Stimulated activated naive CD8-positive, alpha-beta T cell treated with anti-CD3 and anti-CD28 coated beads, Interleukin-15, amount 100 ng/mL, for 72 hours (primary cell): ENCODE measurements at places on chromosomes 16 and 17.

DNA sequence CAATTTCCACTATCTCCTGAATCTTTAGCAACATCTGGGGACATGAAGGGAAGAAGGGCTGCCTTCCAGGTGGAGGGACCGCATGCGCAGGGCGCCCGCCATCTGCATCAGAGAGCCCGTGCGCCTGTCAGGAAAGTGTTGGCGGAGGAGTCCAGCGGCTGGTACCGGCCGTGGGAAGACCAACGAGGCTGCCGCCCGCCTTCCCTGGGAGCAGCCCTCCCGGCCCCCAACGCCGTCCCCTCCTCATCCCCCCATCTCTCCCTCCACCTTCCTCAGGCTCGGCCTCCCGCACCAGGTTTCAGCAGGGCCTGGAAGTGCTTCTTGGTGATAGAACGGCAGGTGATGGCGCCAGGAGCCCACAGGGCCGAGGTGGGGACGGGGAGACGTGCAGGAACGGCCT is 8.8 kb downstream of the CLCN7 start:
- no peak for DNase-seq

DNA sequence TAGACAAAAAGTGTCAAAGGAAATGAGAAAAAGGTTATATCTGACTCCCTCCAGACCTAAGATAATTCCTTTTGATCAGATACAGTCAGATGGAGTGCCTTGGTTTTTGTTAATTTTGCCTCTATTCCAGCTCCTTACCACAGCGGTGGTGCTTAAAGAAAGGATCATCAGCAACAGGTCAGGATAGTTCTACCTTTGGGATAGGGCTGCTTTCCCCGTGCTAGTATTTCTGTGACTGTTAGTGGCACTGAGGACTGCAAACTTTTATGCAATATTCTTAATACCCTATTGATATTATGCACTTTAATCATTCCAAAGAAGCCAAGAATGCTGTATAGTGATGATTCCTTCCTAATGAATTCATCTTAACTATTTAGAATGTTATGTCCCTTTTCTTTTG is 24.5 kb downstream of the NQO1 start:
- no peak for DNase-seq

DNA sequence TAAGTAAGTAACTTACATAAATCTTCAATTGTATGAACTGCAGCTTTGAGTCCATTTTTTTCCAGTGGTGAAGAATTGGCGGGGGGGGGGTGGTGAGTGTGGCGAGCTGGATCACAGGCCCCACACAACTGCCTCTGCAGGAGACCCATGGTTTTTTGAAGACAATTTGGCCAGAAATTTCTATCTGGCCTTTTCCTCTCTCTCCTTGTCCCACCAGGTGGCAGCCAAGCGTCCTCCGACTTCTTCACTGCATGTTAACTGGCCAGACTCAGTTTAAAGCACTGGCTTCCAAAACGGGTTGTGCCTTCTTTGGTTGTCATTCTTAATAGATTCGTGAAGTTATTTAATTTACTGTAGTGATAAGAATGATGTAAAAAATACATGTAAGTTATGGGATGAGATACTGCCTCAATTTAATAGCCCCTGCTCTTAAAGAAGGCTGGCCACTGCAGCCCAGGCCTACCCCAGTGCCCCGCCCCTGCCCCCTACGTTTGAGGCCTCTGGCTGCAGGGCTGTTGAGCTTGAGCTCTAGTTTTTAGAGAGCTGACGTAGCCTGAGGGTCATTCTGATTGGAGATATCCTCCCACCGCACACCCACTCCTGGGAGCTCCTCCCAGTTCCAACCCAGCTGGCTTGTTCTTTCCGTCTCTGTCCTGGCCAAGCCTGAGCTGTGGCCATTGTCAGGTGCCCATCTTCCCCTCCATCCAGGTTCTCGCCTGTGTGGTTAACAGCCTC is 36.4 kb downstream of the AKAP1 start:
- DNase-seq, result no peak

- DNase-seq, result no peak
Measured at GRCh38 chr17:2860883-2861282, 64.6 kb downstream of the RAP1GAP2 start.

DNA sequence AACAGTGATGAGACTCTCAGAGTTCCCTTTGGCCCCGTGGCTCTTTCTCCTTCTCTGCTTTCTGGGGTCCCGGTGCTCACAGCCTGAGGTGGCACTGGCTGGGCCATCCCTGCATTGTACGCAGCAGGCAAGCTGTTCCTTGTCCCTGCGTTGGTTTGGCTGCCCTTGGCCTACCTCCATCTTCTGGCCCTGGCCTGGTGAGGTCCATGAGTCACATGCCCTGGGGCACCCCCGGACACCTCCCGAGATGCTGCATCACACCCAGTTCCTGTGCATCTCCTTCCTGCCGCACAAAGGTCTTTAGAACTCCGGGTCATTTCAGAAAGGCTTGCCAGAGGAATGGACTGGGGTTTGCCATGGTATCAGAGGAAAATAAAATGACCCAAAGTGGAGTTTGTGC is 9.5 kb downstream of the SULT1A2 start:
- no peak for DNase-seq

- DNase-seq, result no peak
Measured at GRCh38 chr17:43628089-43628650, 33.6 kb downstream of the MEOX1 start.

DNA sequence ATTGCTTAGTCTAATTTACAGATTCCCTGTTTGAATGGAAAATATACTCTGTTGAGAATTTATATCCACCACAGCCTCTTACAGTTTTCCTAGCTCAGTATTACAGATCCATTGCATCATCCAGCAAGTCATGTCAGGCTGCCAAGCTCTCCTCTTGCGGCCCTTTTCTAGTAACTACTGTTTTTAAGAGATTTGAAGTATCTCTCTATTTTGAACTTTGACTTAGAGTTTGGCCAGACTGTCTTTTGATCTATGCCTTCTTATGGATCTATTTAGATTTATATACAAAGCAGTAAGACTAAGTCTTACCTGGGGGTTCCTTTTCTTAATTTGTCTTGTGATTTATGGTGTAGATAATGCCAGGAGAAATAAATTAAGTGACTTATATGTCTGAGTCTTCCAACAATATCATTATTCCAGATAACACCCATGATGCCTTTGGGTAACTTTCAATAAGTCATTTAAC is 53.1 kb upstream of the ABCC11 start:
- no peak for DNase-seq

- DNase-seq, result peak; percentile 73
Measured at GRCh38 chr17:75270966-75271232, at the start of gene MIF4GD. MIF4GD (minus strand) TSS chr17:75271231; CDS start chr17:75270195, 1,036 bp downstream.

DNA sequence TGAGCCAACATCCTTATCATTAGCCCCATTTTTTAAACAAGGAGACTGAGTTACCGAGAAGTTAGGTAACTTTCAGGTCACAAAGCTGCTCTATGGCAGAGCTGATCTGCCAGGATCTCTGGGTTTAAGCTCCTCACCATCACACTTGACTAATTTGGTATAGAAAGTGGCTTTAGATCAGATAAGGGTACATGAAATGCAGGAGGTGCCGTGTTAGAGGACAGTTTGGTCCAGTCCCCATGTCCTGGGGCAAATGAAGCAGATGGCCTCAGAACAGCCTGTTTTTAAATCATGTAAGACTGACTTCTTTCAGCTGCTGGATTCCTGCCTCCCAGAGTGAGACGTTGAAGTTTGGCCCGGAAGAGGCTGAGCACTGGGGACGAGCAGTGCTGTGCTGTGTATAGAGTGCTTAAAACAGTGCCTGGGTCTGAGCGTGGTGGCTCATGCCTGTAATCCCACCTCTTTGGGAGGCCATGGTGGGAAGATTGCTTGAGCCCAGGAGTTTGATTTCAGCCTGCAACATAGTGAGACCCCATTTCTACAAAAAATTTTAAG is 187.0 kb upstream of the CACNG3 start:
- DNase-seq, result no peak

- DNase-seq, result no peak
Measured at GRCh38 chr17:42522263-42522790, 13.7 kb upstream of the NAGLU start.

- no peak for DNase-seq
Measured at GRCh38 chr17:61426482-61427304, 25.5 kb upstream of the TBX4 start.

DNA sequence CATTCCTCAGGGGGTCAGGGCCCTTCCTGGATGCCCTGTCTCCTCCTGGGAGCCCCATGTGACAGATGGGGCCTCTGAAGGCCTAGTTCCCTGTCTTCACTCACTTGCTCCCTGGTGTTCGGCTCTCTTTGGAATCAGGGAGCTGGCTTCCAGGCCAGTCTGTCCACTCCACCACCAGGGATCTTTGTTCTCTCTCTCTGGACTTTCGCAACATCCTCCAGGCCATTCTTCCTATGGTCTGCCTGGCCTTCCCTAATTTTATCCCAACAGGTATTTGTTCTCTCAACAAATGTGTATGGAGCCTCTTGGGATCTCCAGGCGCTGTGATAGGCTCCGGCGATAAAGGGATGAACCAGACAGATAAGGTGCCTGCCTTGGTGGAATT is 286.4 kb downstream of the CPPED1 start:
- no peak for DNase-seq

DNA sequence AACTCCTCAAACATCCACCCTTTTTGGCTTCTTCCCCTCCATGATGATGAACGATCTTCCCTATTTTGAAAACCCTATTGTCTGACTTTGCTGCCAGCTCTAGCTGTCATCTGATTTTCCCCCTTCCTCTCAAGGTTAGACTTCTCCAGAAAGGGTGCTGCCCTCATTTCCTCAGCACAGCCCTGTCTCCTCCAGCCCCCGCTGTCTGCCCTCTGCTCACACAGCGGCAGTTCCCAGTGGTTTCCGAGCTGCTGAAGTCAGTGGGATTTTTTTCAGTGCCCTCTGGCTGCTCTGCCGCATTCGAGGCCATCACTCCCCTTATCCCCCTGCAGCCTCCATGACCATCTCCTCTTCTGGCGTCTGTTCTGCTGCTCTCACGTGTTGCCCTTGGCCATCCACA is 26.6 kb upstream of the C17orf107 start:
- DNase-seq, result no peak

DNA sequence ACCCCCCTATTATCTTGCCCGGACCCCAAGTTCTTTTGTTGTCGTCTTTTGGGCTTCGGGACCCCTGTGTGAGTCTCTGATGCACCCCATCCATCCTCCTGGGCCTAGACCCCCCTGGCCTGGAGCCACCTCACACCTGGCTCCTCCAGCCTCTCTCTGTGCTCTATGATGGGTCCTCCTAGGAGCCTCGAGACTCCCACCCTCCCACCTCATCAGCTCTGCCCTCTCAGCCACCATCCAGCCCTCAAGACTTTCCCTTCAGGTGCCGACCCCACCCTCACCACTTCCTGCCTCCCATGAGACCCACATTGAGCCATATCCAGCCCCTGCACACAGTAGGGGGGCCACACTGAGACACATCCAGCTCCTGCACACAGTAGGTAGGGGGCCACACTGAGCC is 8.7 kb upstream of the ATP2A3 start:
- DNase-seq, result no peak

- no peak for DNase-seq
Measured at GRCh38 chr17:47225911-47226688, 17.0 kb downstream of the MYL4 start.
